Left forelimb (tissue), 1 donor: ENCODE measurements at places on chromosomes 2 and 18.

- no peak for DNase-seq
Observed at GRCh38 chr2:73156539-73157124, 43.9 kb upstream of the RAB11FIP5 start.

DNA sequence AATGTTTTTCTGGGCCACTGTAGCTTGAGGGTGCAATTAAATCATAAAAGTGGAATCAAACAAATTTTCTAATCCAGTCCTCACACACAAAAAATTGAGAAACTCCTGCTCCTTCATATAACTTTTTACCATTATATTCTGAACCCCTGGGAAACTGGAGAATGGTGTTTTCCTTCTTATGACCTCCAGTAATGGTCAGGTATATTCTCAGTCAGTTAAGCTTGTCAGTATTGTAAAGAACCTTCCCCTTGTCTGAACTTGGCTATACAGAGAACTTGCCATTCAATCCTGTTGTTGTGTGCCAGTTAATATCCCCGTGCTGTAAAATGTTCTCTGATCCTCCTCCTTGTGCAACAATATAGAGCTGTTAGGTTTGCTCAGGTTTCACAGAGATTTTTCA is 39.5 kb downstream of the ZNF804A start:
- no peak for DNase-seq

DNA sequence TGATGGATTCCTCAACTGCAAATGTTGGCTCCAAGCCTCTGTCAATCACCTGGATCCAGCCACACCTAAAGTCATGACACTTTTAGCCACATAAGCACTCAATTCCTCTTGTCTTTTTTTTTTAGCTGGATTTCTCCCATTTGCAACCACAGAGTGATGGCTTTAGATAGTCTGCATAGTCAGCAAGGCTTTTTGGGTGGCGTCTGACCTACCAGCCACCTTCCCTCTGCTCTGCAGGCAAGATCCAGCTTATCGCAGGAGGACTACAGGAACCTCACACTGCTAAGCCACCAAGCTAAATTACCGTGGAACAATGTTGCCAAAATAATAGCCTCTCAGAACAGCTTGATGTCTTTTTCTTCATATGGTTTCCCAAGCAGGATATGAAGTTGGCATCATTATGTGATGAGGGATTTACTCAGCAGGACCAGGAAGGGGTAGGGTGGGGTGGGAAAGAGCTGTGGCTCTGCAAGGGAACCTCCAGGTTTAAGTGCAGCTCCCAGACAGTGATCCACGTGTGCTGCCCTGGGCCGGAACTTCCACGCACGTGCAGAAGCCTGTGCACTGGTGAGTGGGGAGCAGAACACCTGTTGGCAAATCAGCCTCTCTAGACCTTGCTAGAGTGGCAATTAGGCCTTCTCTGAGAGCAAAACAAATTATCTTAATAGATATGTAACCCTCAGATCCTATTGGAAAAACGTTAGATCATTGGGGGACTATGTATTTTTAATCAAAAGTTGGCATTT is 170.6 kb upstream of the NCK2 start:
- DNase-seq = no peak

DNA sequence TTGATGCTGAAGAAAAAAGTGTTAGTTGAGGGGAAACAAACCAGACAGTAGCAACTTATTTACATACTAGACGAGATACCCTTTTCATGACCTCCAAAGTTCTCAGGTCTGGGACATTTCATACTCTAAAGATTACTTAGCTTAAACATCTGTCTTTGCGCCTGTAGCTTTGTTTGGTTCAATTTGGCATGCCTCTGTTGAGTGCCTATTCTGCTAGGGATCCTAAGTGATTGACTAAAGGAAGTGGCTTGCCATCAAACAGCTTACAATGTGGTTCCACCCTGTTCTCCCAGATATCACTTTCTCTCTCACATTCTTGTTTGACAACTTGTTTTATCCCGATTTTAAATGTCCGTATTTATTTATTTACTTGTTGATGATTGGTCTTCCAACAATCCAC is 488.8 kb downstream of the PARD3B start:
- DNase-seq = no peak

GRCh38 chr18:74446631-74447403 is 10.3 kb downstream of the DIPK1C start:
- DNase-seq = no peak

DNA sequence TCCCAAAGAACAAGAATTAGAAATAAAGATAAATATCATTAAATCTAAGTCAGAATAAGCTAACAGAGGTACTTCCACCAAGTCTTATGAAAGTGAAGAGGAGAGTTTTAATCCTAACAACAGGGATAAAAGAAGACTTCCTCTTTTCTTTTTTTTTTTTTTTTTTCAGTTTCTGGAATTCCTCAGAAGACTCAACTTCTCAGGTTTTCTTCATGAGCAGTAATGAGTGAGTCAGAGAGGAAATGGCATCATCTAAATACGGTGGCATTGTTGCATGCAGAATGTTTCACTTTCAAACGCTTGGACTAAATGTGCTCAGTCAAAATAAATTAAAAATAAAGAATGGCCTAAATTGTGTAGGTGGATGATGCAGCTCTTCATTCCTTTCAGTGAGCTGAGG is 45.6 kb upstream of the ARHGAP15 start:
- no peak for DNase-seq

- DNase-seq = no peak
Observed at GRCh38 chr2:37858400-37858711, 66.7 kb upstream of the RMDN2 start.

GRCh38 chr2:200336980-200337615 is 30.6 kb downstream of the SPATS2L start:
- no peak for DNase-seq

GRCh38 chr2:60460577-60461420 is 92.7 kb downstream of the BCL11A start:
- no peak for DNase-seq

GRCh38 chr18:74255131-74255616 is 36.6 kb downstream of the CYB5A start:
- no peak for DNase-seq

GRCh38 chr2:75503048-75503607 is 57.6 kb downstream of the EVA1A start:
- DNase-seq = no peak

DNA sequence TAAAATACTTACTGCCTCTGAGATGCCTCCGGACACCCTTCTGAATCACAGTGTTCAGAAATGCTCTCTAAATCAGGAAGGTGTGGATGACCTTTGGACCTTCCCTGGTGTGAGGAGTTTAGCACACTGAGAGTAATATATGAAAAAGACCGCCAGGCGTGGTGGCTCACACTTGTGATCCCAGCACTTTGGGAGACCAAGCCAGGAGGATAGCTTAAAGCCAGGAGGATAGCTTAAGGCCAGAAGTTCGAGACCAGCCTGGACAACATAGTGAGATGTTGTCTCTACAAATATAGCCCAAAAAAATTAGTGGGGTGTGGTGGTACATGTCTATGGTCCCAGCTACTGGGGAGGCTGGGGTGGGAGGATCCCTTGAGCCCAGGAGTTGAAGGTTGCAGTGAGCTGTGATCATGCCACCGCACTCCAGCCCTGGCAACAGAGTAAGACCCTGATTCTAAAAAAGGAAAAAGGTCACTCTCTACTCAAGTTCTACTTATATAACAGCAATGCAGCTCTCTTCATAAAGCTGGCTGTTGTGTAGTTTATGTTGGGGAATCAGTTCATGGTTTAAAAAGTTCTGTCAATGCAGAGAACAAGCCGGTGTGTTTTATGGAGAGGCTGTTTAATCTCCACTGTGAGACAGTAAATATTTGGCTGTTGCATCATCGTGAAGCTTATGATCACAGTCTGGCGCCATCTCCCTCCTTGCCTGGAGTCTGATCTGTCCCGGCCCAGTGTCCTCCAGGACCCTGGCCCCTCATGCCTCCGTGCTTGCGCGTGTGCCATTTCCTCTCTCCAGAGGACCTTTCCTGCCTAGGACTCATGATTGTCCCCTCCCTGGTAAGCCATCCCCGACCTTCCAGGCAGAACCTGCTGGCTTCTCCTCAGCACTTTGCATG is 184.5 kb downstream of the FAM210A start:
- DNase-seq = no peak

DNA sequence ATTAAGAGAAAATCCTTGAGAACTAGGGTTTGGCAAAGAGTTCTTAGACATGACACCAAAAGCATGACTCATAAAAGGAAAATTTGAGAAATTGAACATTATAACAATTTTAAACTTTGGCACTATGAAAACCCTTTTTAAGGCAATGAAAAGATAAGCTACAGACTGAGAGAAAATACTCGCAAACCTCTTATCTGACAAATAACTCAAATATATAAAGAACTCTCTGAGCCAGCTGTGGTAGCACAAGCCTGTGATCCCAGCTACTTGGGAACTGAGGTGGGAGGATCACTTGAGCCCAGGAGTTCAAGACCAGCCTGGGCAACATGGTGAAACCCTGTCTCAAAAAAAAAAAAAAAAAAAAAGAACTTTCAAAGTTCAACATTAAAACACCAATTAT is 70.5 kb downstream of the FAM168B start:
- DNase-seq = no peak

GRCh38 chr2:45919711-45920111 is 268.2 kb downstream of the PRKCE start:
- no peak for DNase-seq

GRCh38 chr2:15730545-15731212 is 139.0 kb downstream of the DDX1 start:
- peak; percentile 88 for DNase-seq

DNA sequence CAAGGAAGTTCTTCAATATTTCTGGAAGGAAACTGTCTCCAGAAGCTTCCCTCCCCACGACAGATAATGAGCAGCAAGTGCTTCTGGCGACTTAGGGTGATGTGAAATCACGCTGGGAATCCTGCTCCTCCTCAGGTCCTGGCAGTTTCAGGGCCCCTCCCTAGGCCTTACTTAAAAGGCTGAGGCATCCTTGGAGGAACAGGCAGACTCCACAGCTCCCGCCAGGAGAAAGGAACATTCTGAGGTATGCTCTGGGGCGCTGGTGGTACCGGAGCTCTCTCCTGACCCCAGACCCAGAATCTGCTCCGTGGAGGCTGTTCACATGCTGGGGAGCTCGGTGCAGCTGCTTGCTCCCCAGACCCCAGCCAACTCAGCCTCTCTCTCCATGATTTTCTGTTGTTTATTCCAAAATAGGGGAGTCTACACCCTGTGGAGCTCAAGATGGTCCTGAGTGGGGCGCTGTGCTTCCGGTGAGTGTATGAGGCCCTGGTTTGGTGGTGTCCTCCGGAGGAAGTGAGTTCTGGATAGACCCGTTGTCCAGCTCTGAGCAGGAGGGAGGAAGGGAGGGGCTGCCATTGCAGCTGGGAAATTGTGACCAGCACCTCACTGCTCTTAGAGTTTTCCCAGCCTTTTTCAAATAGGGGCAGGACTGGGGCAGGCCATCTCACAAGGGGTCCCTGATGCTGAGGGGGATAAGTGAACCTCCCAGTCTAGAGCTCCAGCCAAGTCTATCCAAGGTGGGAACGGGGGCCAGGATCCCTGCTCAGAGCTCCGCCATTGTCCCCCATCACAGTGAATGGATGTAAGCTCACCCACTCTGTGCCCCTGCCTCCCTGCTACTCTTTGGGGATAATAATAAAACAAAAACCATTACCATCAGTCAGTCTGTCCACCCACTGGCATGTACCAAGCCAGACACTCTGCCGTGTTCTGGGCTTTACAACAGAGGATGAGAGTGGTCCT is at the start of gene IL36RN:
TSS of gene IL36RN (plus strand) at position 201 of the 963 bp plus-strand sequence. CDS start at position 442, 241 bp downstream.
- DNase-seq = no peak

- DNase-seq = no peak
Observed at GRCh38 chr18:56721031-56721430, 69.9 kb downstream of the WDR7 start.

GRCh38 chr18:21129566-21130216 is 18.1 kb upstream of the ROCK1 start:
- no peak for DNase-seq

- DNase-seq = no peak
Observed at GRCh38 chr2:232286001-232286868, 92.3 kb upstream of the ALPP start.

DNA sequence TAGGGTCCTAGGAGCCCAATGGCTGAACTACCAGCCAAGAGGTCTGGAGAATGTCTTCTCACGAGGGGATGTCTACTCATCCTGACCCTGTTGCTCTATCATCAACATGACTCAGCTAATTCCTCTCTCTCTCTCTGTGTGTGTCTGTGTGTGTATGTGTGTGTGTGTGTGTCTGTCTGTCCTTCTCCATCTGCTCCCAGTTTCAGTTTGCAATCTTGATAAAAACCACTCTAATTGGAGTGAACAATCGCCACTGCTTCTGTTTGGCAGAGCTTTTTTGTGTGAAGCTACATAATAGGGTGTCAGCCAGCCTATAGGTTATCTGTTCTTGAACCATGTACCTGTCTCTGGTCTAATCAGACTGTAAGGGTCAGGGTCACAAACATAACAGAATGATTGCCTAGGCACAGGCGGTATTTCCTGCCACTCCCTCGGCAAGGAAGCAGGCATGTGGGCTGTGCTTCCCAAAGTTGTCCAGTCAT is 219.8 kb downstream of the SH3BP4 start:
- DNase-seq = no peak

- peak; percentile 66 for DNase-seq
Observed at GRCh38 chr2:127043367-127044164, 63.4 kb downstream of the BIN1 start.

GRCh38 chr18:78507217-78507616 is 472.4 kb upstream of the SALL3 start:
- DNase-seq = peak; percentile 38
